ENCODE measurements at places on chromosomes 12 and 14.

DNA sequence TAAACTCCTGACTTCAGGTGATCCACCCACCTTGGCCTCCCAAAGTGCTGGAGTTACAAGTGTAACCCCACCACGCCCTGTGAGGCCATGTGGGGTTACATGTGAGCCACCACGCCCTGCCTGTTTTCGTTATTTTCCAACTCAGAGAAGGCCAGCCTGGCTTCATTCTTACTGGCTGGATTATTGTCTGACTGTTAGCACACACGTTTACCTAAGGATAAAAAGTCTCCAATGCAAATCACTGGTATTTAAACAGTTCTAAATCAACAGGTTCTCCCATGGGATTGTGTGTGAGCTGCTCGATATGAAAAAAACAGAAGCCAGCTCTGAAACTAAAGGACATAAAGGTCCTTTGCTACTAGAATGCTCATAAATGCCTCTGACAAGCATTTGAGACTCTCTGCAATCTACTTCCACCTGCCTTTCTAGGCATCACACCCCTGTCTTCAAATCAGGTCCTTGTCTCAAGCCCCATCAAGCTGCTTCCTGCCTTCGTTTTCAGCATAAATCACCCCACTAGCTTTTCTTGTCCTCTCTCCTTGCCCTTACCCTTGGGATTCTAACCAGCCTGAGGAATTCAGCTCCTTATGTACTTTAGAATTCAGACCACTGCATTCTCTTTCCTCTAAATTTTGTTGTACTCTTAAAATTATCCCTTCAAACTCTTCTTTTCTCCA lies 265.0 kb downstream of the DUSP6 start:
- DNase-seq = no peak

DNA sequence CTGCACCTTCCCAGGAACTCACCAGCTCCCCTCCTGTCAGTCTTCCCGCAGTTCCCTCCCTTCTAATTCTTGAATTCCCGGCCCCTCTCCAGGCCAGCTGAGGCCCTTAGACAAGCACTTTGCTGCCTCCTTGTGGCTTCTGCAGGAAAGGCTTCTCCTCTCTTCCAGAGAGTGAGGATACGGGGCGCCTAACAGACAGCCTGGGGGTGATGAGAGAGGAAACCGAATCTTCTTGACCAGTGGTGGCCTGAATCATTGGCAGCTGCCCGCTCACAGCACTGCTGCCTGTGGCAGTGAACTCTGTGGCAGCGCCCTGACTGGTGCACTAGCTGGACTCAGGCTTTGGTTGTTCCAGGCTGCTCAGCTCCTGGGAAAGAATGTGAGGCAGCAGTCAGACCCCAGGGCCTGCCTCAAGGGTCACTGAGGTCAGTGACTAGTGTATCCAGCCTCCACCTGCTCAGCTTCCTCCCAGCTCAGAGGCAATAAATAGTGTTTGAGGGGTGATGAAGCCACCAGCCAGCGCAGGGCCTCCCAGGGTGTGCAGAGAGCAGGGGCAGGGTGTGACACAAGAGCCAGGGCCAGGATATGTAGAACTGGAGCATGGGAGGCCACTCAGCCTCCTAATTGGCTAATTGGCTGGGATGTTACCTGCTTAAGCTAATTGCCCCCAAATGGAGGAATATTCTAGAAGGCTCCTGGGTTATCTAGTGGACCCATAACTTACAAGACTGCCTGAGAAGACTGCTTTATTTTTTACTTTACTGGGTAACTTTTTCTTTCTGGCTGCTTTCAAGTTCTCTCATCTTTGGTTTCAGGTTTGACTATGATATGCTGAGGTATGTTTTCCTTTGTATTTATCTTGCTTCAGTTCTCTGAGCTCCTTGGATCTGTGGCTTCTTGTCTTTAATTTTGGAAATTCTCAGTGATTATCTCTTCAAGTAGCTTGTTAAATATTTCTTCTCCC lies 12.9 kb upstream of the MCRS1 start:
- DNase-seq = peak; percentile 63

DNA sequence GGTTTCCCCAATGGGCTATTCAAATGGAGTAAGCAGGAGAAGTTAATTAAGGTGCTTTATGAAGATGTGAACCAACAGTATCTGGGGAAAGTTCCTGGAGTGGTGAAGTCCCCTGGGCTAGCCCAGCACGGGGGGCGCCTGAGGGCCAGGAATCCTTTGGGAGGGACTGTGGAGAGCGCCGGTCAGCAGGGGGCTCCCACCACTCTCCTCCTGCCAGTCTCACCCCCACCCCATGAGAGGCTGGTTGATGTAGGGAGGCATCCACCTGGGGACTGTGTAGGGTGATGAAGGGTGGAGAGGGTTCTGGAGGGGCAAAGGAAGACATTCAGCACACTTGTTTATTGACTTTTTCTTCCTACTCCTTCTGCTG lies 4.4 kb downstream of the CEBPE start:
- no peak for DNase-seq

- no peak for DNase-seq
These were observed 717.6 kb downstream of the FSCB start for GRCh38 chr14:43789458-43789857.

DNA sequence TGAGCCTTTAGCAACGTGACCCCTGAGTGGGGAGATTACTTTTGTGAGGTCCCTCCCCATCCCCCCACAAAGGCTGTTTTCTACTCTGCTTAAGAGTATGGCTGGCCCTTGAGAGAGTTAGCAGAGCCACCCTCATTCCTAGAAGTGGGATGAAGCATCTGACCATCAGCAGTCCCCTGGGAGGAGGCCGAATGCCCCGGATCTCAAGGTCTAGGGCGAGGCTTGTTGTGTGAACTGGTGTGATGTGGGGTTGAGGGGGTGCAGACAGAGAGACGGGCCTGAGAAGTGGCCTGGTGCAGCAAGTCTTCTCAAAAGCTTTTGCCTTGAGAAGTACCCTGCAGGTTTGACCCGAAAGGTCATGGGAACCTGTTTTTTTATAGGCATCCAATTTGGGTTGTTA lies 153.0 kb upstream of the FKBP4 start:
- DNase-seq = no peak

DNA sequence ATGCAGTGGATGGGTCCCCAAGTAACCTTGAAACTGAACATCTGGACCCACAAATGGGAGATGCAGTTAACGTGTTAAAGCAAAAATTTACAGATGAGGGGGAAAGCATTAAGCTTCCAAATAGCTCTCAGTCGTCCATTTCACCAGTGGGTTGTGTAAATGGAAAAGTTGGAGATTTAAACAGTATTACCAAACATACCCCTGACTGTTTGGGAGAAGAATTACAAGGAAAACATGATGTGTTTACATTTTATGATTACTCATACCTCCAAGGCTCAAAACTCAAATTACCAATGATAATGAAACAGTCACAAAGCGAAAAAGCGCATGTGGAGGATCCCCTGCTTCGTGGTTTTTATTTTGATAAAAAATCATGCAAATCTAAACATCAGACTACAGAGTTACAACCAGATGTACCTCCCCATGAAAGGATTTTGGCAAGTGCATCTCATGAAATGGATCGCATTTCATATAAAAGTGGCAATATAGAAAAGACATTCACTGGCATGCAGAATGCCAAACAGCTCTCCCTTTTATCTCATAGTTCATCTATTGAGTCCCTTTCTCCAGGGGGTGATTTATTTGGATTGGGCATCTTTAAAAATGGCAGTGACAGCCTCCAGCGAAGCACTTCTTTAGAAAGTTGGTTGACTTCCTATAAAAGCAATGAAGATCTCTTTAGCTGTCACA lies 116.6 kb upstream of the NPAS3 start:
- DNase-seq = no peak

DNA sequence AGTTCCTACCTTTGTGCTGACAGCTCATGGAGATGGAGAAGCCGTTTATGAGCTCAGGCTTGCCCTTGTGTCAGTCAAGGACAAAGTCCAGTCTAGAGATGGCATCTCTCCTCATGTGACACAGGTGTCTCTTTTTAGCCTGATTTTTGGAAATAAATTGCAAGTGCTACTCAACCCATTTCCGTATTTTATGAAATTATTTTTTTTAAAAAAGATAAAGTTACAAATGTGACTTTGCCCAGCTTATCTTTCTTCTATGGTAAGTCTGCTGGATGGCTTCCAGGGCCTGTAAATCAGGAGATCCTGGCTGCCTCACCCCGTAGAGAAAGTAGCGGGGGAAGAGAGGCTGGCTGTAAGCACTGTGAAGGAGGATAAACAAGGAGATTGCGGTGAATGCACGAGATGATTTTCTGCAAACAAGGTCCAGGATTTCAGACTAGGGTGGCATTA lies 169.7 kb downstream of the MYRFL start:
- DNase-seq = no peak

GRCh38 chr12:89768586-89769482 lies 60.2 kb upstream of the ATP2B1 start:
- peak; percentile 99 for DNase-seq

- no peak for DNase-seq
These were observed 24.2 kb upstream of the HIF1A start for GRCh38 chr14:61671082-61671481.

GRCh38 chr14:83533734-83534133 lies 1996.2 kb upstream of the FLRT2 start:
- no peak for DNase-seq

- no peak for DNase-seq
These were observed 175.1 kb upstream of the GZMB start for GRCh38 chr14:24809135-24809534.

DNA sequence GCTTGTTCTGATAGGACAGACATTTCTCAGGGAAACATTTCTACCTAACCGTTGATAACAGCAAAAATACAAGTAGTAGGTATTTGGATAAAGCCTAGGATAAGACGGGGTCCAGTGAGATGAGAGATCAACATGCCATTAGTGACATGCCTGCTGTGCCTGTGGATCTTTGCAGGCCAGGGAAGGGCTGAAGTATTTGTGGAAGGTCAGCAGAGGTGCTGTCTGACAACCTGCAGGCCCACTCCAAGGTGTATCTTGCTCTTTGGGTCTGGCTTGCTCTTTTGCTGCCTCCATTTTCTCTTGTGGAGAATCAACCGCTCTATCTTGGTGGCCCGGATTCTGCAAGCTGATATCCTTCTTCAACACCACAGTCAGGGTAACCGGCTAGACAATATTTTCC lies 46.7 kb downstream of the MSRB3 start:
- no peak for DNase-seq

- no peak for DNase-seq
These were observed 2.5 kb upstream of the CCND2 start for GRCh38 chr12:4270831-4271716.

DNA sequence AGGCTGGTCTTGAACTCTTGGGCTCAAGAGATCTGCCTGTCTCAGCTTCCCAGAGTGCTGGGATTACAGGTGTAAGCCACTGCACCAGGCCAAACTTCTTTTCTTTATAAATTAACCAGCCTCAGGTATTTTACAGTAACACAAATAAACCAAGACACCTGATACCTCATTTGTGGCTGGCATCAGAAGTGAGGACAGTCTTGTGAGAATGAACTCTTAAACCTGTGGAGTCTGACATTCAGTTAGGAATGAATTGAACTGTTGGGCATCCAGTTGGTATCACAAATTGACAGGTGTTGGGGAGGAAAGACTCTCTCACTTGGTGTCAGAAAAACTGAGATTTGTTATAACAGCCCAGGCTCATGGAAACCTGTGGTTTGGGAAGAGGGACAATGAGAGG lies 120.5 kb downstream of the DENND5B start:
- no peak for DNase-seq

DNA sequence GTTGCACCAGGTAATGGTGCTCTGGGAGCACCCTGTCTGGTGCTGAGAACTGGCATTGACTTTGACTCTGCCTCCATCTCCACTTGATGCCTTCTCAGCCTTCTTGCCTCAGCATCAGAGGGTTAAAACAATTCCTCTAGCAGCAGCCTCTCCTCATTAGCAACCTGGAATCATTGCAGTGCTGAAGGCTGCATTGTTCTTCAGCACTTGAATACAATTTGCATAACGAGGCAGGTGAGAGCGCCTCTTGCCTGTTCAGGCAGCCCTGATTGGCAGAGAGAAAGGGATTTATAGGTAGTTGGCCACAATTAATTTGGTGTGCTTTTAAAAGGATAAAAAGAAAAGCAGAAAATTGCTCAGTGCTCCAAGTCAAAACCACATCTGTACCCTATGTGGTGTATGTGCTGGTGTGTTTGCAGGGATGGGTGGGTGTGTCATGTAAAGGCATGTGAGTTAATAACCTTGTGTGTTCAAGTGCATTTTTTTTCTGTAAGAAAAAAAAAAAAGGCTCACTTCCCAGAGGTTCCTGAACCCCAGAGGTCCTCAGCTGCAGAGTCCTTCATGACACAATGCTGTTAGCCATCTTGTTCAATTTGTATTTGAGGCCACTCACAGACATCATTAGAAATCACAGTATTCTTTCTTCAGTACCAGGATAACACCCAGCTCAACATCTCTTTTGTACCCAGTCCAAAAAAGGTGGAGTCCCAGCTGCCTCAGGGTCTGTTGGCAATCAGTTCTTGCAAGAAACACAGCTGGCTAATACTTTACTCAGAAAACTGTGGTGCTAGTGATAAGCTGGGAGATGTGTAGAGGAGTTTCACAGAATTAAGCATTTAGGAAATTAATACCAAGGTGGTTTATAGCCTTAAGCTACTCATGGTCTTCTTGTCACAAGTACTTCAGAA lies 385.6 kb downstream of the GRIN2B start:
- DNase-seq = no peak

GRCh38 chr14:20209595-20209994 lies 13.9 kb upstream of the OR11H6 start:
- DNase-seq = no peak

DNA sequence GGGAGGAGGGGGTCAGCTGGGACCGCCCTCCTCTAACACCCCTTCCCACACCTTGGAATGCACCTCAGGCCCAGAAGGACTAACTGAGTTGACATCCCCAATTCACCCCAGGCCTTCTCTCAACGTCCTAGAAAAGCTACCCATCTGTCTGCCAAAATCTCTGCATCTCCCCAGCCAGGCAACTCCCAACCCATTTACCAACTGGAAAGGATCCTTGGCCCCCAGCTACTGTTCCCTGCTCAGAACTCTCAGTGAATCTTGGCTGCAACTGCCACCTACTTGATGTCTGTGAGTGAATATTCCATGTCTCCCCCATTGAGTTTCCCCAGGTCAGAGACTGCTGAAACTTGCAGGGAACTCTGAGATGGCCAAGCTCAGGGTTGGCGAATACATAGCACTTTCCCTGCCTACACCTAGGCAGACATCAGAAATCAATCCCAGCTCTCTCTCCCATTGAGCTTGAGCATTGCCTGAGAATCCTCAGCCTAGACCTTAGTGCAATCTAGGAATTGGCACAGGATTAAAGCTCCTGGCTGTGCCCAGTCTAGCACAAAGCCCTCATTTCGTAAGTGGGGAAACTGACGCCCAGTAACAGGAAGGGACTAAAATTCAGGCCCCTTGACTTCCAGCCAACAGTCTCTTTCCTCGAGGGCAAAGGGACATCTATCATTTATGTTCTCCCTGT lies 71.9 kb upstream of the NCOR2 start:
- no peak for DNase-seq

GRCh38 chr14:22513066-22513812 lies 75.8 kb downstream of the DAD1 start:
- no peak for DNase-seq

DNA sequence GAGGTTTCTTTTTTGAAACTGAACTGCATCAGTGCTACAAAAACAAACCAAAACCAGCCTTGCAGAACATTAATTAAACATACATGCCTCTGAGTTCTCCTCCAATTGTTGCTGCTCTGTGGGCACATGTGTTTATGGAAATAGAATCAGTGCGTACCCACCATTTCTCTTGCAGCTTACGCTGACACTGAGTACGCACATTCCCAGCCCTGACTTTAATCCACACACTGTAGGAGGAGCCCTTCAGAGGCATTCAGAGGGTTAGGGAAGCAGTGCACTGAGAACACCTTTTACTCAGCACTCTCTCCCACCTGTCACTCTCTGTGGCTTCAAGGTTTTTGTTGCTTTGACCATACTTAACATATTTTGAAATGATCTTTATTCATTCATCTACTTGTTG lies 250.5 kb upstream of the PWP1 start:
- no peak for DNase-seq
